ENCODE measurements at places on chromosomes 3 and 15.

DNA sequence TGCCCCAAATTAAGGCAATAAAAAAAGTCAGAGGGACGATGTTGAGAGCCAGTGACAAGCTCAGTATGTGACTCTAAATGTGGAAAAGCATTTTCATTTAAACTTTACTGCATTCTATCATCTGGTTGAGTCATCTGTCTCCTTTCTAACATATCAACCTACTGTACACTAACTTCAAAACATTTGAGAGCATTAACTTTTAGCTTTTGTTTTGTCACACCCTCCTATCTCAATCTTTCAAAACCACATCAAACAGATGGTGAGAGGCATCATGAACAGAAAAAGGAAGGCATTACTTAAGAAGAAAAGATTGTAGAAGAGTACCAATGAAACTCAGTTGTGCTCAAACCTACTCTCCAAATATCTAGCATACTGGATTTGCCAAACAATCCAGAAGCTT is 4.8 kb downstream of the LRRC58 start:
- ATAC-seq = no peak

DNA sequence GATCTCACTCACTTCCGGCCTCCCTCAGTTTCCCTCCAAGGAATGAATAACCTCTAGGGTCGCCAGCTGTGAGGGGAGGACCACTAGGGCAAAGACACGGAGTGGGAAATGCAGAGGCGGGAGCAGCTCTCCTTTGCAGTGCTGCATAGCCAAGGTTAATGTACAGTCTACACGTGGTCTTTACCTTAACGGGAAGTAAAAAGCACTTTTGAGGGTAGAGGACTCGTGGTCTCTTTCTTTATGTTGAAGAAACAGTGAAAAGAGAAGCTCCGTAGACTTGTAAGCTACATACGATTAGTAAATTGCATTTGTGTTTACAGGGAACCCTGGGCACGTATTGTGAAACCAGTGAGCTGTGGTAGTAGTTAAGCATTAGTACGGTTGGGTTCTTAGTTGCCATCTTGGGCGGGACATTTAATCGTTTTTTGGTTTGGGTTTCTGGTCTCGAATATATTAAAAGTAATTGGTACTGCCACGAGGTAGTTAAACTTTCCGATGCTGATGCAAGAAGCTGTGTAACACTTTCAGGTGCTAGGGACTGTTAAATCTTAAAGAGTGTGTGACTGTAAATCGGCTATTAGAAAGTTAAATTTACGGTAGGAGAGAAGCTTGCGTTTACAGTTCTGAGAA is 828 bp downstream of the U2SURP start:
- ATAC-seq = no peak

DNA sequence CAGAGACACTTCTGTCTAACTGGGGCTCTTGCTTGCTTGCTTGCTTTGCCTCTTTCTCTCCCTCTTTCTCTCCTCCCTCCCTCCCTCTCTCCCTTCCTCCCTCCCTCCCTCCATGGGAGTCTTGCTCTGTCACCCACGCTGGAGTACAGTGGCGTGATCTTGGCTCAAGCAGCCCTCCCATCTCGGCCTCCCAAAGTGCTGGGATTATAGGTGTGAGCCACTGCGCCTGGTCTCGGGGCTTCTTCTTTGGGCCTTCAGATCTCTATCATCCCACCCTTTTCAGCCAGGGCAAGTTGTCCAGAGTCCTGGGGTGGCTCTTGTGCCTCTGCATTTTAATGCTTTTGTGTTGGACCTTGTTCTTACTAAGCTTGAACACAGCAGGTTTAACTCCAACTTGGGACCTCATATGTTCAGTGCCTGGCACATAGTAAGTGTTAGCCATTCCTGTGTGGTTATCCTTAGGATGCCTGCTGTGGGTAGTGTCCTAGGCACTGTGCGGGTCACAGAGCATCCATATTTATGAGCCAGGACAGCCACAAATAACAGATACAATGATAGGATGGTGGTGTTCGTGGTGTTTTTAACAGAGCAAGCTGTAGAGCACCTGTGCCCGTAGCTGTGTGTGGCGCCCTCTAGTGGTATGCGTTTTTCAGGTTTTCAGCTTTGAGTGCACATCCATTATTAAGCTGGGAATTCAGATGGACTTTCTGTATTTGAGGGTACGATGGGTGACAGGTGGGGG is 75.1 kb downstream of the CCK start:
- peak; percentile 55 for ATAC-seq

DNA sequence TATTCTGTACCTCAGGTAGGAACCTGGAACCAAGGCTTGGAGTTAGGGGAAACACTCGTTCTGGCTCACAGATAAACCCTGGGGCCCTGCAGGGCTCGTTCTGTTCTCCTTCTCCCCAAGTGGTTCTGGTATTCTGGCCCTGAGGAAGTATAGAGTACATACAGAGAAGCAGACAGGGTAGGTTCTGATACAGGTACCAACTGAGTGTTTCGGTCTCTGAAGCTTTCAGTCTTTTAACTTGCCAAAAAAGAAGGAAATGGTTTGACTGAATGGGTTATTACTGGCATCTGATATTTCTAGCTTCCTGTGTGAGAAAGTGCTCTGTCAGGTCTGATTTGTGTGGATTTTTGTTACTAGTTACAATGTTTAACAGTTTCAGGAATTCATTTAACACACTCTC is 67.3 kb downstream of the UBE2E2 start:
- no peak for ATAC-seq

DNA sequence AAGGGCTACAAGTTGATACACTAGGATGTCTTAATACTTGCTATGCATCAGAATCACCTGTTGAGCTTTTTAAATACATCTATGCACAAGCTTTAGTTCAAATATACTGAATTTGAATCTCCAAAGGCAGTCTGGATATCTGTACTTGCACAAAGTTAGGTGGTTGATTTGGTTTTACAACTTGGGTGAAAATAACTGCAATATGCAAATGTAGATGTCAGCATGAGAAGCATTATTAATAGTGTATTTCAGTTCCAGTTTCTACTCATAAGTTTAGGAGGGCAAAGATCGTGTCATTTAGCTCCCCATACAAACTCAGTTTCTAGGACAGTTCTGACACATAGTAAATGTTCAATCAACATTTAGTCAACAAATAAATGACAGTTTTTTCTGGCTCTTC is 25.6 kb downstream of the IQCB1 start:
- no peak for ATAC-seq

GRCh38 chr3:53375019-53375418 is 27.7 kb upstream of the DCP1A start:
- peak; percentile 79 for ATAC-seq

DNA sequence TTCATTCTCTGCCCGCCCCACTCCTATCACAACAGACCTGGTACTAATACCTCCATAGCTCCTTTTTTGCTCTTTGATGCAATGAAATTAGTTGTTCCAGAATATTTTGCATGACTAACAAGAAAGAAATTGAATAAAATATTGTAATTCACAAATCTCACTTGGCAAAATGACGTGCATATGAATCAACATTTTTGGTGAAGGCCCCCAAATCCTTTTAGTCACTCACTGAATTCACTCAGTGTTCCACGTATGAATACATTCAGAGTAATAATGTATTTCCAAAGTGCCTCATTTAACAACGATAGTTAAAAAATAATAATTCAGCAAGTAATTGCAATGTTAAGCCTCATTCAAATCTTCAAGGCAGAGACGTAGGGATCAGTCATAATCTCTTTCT is 148.6 kb upstream of the STRIT1 start:
- no peak for ATAC-seq

DNA sequence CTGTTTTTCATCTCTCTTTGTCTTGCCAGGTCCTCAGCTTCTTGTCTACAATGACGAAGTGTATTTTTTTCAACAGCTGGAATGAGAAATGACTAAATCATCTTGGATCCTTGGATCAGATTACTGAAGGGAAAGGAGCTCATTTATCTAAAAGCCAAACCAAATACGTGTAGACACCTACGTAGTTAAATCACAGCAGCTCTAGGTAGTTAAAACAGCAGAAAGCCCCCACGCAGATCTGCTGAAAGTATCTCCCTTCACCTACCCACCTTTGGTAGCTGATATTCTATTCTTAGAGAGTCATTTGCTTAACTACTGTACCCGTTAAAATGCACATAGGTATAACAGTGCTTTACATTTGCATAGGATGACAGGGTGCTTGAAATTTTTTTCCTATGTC is 105.5 kb upstream of the WNT5A start:
- ATAC-seq = no peak

DNA sequence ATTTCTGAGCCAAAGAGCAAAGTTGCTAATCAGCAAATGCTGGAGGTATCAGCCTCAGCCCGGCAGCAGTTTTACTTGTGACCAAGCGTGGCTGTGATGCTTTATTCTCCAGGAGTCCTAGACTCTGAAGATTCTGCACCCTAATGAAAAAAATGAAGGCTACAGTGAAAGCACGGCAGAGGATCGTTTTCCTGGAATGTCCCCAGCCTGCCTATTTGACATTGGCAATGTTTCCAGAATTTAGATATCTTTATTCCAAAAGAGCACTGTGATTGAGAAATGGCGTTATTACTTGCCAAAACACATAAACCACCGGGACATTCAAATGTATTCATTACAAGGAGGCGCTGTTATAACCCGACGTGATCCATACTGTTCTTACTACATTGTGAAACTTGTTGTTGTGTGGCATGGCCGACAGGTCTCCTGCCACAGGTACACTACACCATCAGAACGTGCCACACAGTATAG is 263.8 kb downstream of the SLCO3A1 start:
- ATAC-seq = peak; percentile 50

- no peak for ATAC-seq
These were observed 18.7 kb downstream of the PAQR5 start for GRCh38 chr15:69317392-69317841.

DNA sequence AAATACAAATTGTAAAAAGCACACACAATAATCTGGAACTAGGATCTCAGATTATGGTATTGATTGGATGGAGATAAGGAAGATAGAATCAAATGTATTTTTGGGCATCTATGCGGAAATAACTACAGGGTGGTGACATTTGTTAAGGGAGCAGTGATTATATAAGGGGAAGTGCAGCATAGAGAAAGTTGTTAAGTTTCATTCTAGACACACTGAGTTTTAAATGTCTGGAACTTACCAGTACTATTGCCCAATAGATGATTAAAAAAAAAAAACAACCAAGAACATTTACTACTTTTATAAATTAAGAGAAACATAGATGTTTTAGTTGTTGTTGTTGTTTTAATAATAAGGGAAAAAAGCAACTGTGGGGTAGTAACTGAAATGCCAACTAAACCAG is 32.1 kb upstream of the C3orf38 start:
- no peak for ATAC-seq

GRCh38 chr3:87145553-87145952 is 81.6 kb upstream of the CHMP2B start:
- ATAC-seq = no peak

DNA sequence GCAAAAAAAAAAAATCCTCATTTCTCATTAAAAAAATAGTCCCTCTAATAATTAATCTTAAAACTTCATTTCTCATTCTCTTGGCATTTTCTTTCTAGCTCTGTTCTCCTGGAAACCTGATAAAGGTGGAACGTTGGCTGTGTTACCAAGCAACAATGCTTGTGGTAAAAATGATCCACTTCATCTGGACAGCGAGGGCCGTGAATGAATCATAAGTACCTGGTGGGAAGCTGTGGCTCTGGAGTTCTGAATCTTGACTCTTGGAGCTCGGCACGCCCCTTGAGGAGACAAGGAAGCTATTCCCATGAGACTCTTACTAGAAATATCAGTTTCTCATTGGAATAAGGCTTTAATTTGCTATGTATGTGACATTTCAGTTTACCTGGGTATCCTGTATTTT is 32.5 kb downstream of the BCL2L10 start:
- no peak for ATAC-seq

- peak; percentile 85 for ATAC-seq
These were observed at the start of gene MME for GRCh38 chr3:155079746-155080487. MME (plus strand) TSS chr3:155080319; CDS start chr3:155084168, 3,849 bp downstream.
